Cerebellum (tissue), 4 donors: ENCODE measurements at places on chromosomes 2 and 18. TPM values are rescaled to one million over a fixed set of nuclear protein-coding genes. Genes with fewer than 3 reads are reported as not detected.

GRCh38 chr2:109380502-109381326 is 233.1 kb downstream of the SEPTIN10 start:
- DNase-seq, result no peak

GRCh38 chr2:130975729-130976128 is 117.5 kb downstream of the FAM168B start:
- no peak for DNase-seq

- no peak for DNase-seq
Observed at GRCh38 chr18:26335571-26336487, 109.6 kb downstream of the TAF4B start.

GRCh38 chr2:239639421-239640185 is 238.8 kb upstream of the HDAC4 start:
- no peak for DNase-seq

DNA sequence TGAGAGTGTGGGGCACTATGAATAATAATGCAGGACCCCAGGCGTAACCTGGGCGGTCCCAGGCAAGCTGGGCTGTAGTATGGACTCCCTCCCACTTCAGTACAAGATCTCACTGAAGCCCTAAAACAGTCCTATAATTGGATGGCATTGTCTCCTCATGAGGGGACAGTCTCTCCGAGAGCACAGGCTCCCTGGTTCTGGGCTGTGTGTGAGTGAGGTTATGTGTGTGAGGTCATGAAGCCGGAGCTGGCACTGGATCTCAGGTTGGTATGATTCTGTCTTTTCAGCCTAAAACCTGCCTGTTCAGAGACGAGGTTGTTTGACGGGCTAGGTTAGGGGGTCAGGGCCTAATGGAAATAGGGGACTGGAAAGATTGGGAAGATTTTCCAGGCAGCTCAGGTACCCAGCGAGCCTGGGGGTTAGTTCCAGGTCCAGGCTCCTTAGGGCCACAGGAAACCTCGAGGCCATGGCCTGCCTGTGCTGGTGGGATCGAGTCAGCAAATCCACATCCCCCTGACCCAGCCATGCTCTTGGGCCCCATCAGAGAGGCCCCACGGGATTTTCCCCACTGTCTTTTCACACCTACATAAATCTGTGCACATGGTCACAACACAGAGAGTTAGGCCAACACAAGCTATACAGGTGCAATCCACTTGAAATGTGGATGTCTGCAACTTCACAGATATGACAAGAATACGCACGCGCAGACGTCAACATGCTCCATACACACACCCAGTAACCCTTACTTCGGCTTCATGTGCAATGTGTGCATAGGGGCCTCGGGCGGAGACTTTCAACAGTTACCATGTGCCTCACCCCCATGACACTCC is 94.8 kb downstream of the INHBB start:
- DNase-seq, result no peak

DNA sequence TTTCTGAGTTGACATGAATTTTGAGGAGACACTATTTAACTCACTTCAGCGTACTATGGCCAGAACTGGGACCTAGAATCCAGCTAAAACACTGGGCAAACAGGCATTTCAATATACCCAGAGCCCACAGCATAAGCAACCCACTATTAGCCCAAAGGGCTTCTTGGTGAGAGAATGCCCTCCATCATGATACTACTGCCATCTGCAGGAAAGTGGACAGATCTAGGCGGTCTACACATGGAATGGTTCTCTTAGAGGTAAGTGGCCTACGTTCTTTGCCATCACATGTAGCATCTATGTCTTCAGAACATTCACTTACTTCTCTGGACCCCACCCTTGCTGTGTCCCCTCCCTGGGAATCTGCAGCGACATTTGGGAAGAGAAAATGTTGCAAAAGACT is 181.3 kb upstream of the LINC00305 start:
- no peak for DNase-seq

The IL36RN gene
- not detected for total RNA-seq

The GDF7 gene
- total RNA-seq, result 0.45 TPM

The NLRC4 gene
- 0.36 TPM for total RNA-seq

The IDH1 gene
- total RNA-seq, result 109 TPM
